ENCODE measurements at places on chromosomes 4 and X. TPM values are rescaled to one million over a fixed set of nuclear protein-coding genes. Genes with fewer than 3 reads are reported as not detected.

The ADGRG4 gene
- total RNA-seq, result 0.05 TPM

The VEGFD gene
- total RNA-seq, result 0.64 TPM

The BRS3 gene
- not detected for total RNA-seq

The FUNDC1 gene
- 15.4 TPM for total RNA-seq

The MAP7D2 gene
- total RNA-seq, result 0.15 TPM

The CABS1 gene
- total RNA-seq, result not detected

The NKX3-2 gene
- not detected for total RNA-seq

The VSIG4 gene
- not detected for total RNA-seq

The USP26 gene
- not detected for total RNA-seq

The GPC4 gene
- not detected for total RNA-seq

The HSFX2 gene
- total RNA-seq, result 0.55 TPM

The PNMA3 gene
- not detected for total RNA-seq

The TMEM154 gene
- total RNA-seq, result 50.0 TPM

The DCX gene
- total RNA-seq, result not detected

The STS gene
- total RNA-seq, result 4.9 TPM

The AKAP14 gene
- total RNA-seq, result not detected

The UGT2B10 gene
- not detected for total RNA-seq

The DGKK gene
- total RNA-seq, result not detected

The CTAG2 gene
- not detected for total RNA-seq

The NPY2R gene
- not detected for total RNA-seq

The SRPX2 gene
- 124 TPM for total RNA-seq

The LIMCH1 gene
- total RNA-seq, result 18.6 TPM

The SLC49A3 gene
- total RNA-seq, result 11.5 TPM

The ZXDA gene
- total RNA-seq, result 5.4 TPM

The CXCL8 gene
- 12.6 TPM for total RNA-seq

The UTP14A gene
- total RNA-seq, result 23.5 TPM

The SCML1 gene
- 12.4 TPM for total RNA-seq

The PCDH18 gene
- 1.5 TPM for total RNA-seq

The MSANTD1 gene
- 0.88 TPM for total RNA-seq

The AMTN gene
- not detected for total RNA-seq

The USP17L5 gene
- total RNA-seq, result not detected

The SH3D19 gene
- total RNA-seq, result 92.8 TPM

The UCP1 gene
- total RNA-seq, result not detected

The GAGE12H gene
- not detected for total RNA-seq

The MAEA gene
- 66.0 TPM for total RNA-seq

The GAGE12F gene
- total RNA-seq, result not detected

The RTL3 gene
- total RNA-seq, result not detected

The TBC1D8B gene
- 6.6 TPM for total RNA-seq

The DUSP21 gene
- not detected for total RNA-seq

The FGF5 gene
- 0.13 TPM for total RNA-seq

The BMX gene
- 86.0 TPM for total RNA-seq

The DDIT4L gene
- 1.4 TPM for total RNA-seq

The GAGE1 gene
- not detected for total RNA-seq

The STATH gene
- total RNA-seq, result not detected

The FAM47E gene
- 0.11 TPM for total RNA-seq

The CT83 gene
- not detected for total RNA-seq

The CNKSR2 gene
- 0.48 TPM for total RNA-seq

The BDH2 gene
- total RNA-seq, result 36.4 TPM

The GPAT3 gene
- 2.1 TPM for total RNA-seq

The TRIM2 gene
- 16.4 TPM for total RNA-seq

The PLP1 gene
- not detected for total RNA-seq

The MAGEB2 gene
- not detected for total RNA-seq

The ZCCHC4 gene
- 10.9 TPM for total RNA-seq

The ETDB gene
- not detected for total RNA-seq

The XIAP gene
- total RNA-seq, result 34.5 TPM

The SPP1 gene
- not detected for total RNA-seq

The PIGA gene
- total RNA-seq, result 12.1 TPM

All from endothelial cell of umbilical vein (primary cell).